Central memory CD4-positive, alpha-beta T cell (primary cell): ENCODE measurements at places on chromosomes 6 and 20.

DNA sequence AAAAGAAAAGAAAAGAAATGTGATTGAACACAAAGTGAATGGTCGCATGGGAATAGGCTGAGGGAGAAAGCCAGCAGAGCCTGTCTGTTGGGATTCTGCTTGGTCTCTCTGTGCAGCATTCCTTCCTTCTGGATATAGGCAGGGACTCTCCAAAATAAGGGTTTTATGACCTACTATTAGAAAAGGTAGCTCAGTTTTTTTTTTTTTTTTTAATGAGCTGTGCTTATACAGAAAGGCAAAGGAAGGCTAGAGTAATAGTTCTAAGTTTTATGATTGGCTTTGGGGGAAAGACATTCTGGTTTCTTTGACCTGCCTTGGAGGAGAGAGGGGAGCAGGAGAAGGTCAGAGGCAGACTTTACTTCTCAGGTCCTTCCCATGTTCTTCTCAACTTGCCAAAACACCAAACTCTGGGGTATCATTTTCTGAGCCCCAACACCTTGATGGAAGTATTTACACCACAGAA, 18.8 kb upstream of the IER3 start:
- DNase-seq: no peak

- DNase-seq: no peak
Measured at GRCh38 chr6:113018351-113019151, 671.4 kb downstream of the RFPL4B start.

DNA sequence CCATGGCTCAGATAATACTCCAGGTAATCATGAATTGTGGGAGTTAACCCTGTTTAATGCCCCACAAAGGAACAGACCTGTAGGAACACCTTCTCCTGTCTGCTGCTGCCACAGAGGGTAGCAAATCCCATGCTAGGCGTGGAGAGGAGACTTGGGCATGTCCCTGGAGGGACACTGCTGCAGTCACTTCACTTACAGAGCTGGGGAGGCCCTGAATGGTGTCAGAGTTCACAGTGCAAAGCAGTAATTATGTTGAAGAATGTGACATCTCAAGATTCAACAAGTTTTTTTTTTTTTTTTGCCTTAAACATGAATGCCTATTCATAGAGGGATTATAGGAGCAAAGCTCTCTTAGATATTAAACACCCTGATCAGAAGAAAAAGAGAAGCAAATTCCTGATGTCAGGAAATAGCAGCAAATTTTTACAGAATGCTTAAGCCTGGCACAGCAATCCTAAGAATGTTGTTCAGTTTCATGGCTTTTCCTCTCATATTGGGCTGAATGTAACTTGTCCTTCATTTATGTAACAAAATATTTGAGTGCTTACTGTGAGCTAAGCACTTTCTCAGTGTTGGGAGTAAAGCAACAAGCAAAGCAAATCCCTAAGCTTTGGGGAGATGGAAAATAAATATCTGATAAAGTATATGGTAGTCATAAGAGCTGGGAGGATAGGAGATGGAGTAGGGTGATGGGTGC, 45.0 kb downstream of the CARMIL1 start:
- no peak for DNase-seq

GRCh38 chr6:139251045-139251690, 40.6 kb downstream of the TXLNB start:
- DNase-seq: no peak

GRCh38 chr6:148151896-148152643, 190.6 kb upstream of the SASH1 start:
- no peak for DNase-seq

- no peak for DNase-seq
Measured at GRCh38 chr6:118522422-118522821, 25.7 kb upstream of the PLN start.

DNA sequence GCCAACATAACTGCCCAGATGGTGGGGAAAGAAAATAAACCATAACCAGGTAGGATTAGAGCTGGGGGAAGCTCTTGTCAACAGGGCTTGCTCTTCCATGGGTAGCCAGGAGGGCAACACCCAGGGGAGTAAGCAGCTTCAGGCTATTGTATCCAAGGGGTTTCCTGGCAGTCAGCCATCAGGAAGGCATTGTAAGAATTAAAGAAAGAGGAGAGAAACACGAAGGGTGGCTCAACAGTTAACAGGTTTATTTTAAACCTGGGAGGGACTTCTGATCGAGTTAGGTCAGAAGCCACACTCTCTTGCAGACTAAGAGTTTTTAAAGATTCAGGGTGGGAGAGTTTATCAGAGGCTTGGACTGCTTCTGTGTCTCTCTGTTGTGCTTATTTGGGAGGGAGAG, 114.2 kb downstream of the QRSL1 start:
- DNase-seq: no peak

DNA sequence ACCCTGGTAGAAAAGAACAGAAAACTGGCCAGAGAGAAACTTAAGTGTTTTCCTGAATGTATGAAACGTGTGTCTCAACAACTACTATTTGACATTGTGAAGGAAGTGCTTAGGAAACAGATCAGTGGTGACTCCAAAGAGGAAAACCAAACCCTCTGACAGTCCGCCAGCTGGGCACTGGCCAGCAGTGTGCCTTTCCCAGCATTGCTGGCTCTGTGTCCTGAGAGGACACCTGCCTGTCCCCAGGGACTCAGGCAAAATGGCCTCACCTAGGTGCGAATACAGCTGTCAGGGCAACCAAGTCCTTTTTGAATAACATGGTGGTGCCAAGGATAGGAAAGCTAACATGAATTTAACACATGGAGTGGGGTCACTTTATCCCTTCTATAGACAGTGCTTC, 72.5 kb downstream of the NDUFAF5 start:
- no peak for DNase-seq

GRCh38 chr6:140032189-140032588, 657.7 kb upstream of the CITED2 start:
- DNase-seq: no peak

DNA sequence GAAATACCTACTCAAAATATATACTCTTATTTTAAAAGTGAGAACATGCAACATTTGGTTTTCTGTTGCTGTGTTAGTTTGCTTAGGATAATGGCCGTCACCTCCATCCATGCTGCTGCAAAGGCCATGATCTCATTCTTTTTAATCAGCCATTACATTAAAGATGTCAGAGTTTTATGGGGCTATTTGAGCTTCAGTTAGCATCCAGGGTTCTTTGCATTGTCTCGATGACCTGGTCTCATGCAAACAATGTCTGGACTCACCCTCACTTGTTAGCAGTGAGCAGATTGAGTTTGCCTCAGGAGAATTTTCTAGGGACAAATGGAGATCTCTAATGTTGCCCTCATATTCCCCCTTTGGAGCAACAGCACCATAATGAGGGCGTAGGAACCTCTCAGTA, 458.7 kb upstream of the AGPAT4 start:
- no peak for DNase-seq

- DNase-seq: no peak
Measured at GRCh38 chr6:50330347-50330746, 280.6 kb upstream of the DEFB112 start.

GRCh38 chr20:17849901-17850683, 118.5 kb downstream of the SNX5 start:
- DNase-seq: no peak

- DNase-seq: no peak
Measured at GRCh38 chr6:76742919-76743318, 670.5 kb upstream of the IMPG1 start.

DNA sequence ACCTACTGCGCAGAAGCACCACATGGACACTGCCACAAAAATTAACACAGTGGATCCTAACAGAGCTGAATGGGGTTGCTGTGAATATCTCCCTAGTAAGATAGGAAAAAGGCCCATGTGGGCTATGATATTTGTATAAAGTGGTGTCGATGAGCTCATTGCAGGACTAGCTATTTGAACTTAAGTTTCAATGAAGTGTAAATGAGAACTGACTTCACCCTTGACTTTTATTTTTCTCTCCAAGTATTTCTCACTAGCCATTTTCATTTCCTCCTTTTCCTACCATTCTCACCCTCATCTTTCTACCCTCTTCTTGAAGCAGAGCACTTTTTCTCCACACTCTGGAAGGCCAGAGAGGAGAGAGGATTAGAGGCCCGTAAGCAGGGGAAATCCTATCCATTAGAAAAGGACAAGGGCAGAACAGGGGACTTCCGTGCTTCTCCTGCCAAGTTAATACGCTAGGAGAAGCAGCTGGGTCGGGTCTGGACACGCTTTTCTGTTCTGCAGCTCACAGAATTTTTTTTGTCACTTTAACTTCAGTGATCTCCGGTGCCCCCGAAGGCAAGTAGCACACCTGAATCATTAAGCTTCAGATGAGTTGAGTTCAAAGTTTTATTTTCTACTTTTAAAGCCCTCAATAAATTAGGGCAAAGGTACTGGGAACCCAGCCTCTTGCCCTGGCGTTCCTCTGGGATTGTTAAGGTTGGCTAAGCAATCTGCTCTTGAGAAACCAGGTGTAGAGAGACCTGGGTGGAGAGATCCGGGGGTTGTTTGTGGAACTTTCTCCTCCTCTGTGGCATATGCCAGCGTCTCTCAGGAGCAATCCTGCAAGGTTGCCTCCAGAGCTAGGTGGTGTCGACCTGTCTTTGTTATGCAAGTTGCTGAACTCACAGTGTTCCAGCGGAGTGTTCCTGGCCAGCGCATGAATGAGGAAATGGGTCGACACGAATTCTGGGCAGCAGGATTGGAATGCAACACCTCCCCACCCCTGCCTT, 56.2 kb upstream of the ARID1B start:
- DNase-seq: no peak
